Psoas muscle (tissue), 8 donors: ENCODE measurements at places on chromosomes 2 and 18. TPM values are rescaled to one million over a fixed set of nuclear protein-coding genes. Genes with fewer than 3 reads are reported as not detected.

GRCh38 chr18:45467293-45467692 is 148.0 kb upstream of the SLC14A2 start:
- H3K4me1 ChIP-seq, result no peaks in the 10 kb centered on the region
- no peak overlapping the region for H3K4me3 ChIP-seq
- no peaks in the 10 kb centered on the region for H3K36me3 ChIP-seq
- no peak for DNase-seq

- H3K4me3 ChIP-seq, result no peak overlapping the region
- H3K4me1 ChIP-seq, result peaks cover 20% of the 10 kb centered on the region
- DNase-seq, result no peak
- no peaks in the 10 kb centered on the region for H3K36me3 ChIP-seq
- H3K27ac ChIP-seq, result no peak overlapping the region
- H3K27me3 ChIP-seq, result no peaks in the 10 kb centered on the region
These were observed 32.5 kb downstream of the TCF4 start for GRCh38 chr18:55555395-55556027.

SPATA3 gene
- not detected for polyA plus RNA-seq

CEBPZOS gene
- 34.6 TPM for polyA plus RNA-seq

GRCh38 chr2:42980764-42981416 is 188.5 kb upstream of the HAAO start:
- no peaks in the 10 kb centered on the region for H3K36me3 ChIP-seq
- no peaks in the 10 kb centered on the region for H3K27me3 ChIP-seq
- no peaks in the 10 kb centered on the region for H3K4me1 ChIP-seq
- H3K27ac ChIP-seq, result no peak overlapping the region

FLACC1 gene
- polyA plus RNA-seq, result 0.82 TPM

GRCh38 chr2:66915237-66915636 is 480.3 kb downstream of the MEIS1 start:
- no peak for DNase-seq
- no peak overlapping the region for H3K4me3 ChIP-seq
- no peaks in the 10 kb centered on the region for H3K4me1 ChIP-seq
- no peaks in the 10 kb centered on the region for H3K27me3 ChIP-seq
- no peak overlapping the region for H3K27ac ChIP-seq

- DNase-seq, result peak; percentile 70
- peaks cover under 1% of the 10 kb centered on the region for H3K36me3 ChIP-seq
- no peaks in the 10 kb centered on the region for H3K27me3 ChIP-seq
- H3K27ac ChIP-seq, result peak overlapping the region; percentile 18
These were observed 15.9 kb upstream of the TMEM214 start for GRCh38 chr2:27016801-27017325.

SNORC gene
- polyA plus RNA-seq, result 1.1 TPM

UNC80 gene
- not detected for polyA plus RNA-seq

UBE2F gene
- polyA plus RNA-seq, result 74.2 TPM

GRCh38 chr2:109711230-109712122 is 82.6 kb upstream of the RGPD5 start:
- no peak overlapping the region for H3K27ac ChIP-seq
- no peak for DNase-seq
- no peaks in the 10 kb centered on the region for H3K36me3 ChIP-seq
- H3K4me3 ChIP-seq, result no peak overlapping the region
- H3K27me3 ChIP-seq, result no peaks in the 10 kb centered on the region

DNA sequence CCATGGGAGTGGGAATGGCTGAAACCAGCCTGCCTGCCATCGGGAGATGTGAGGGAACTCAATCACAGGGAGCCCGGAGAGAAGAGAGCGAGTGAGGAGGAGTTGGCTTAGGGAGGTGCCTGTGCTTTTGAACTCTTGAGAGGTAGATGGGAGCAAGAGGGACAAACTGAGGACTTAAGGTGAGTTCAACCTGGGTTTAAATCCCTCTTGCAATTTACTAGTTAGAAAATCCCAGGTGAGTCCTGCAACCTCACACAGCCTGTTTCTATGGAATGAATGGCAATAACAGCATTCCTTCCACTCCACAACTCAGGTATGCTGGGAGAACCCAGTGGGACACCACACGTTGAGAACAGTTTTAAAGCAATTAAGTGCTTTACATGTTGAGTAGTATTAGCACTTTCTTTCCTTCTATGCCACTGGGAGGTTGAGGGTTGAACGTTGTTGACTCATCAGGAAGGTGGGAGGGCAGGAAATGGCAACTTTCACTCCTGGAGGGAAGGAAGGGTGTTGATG is 57.3 kb downstream of the VIT start:
- no peaks in the 10 kb centered on the region for H3K4me1 ChIP-seq
- H3K36me3 ChIP-seq, result no peaks in the 10 kb centered on the region
- H3K27me3 ChIP-seq, result no peaks in the 10 kb centered on the region
- no peak overlapping the region for H3K27ac ChIP-seq

HOXD12 gene
- polyA plus RNA-seq, result not detected

DNA sequence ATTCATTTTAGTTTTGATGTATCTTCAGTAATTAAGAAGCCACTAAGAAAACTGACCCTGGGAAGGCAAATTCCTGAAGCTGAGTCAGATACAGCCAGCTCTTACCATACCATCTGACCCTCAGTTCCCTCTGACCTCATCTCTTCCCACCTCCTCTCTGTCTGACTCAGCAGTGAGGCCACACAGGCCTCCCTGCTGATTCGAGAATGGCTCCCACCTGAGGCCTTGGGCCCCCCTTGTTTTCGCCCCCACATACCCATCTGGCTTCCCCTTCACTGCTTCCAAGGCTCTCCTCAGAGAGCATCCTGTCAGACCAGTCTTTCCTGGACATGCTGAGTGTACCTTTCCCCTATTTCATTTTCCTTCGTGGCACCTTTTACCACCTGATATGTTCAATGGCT is 71.0 kb upstream of the CYP1B1 start:
- H3K36me3 ChIP-seq, result no peaks in the 10 kb centered on the region
- H3K4me1 ChIP-seq, result no peaks in the 10 kb centered on the region
- peak; percentile 34 for DNase-seq

- H3K4me3 ChIP-seq, result no peak overlapping the region
- peaks cover 2% of the 10 kb centered on the region for H3K4me1 ChIP-seq
- H3K36me3 ChIP-seq, result no peaks in the 10 kb centered on the region
- no peak overlapping the region for H3K27ac ChIP-seq
- DNase-seq, result no peak
- no peaks in the 10 kb centered on the region for H3K27me3 ChIP-seq
These were observed 13.4 kb downstream of the MEIS1 start for GRCh38 chr2:66448136-66448991.

GRCh38 chr2:68784915-68785314 is 50.3 kb downstream of the ARHGAP25 start:
- H3K4me3 ChIP-seq, result no peak overlapping the region
- no peak overlapping the region for H3K27ac ChIP-seq
- no peaks in the 10 kb centered on the region for H3K27me3 ChIP-seq

PSMG2 gene
- polyA plus RNA-seq, result 67.0 TPM

- no peak overlapping the region for H3K27ac ChIP-seq
- no peaks in the 10 kb centered on the region for H3K4me1 ChIP-seq
- no peaks in the 10 kb centered on the region for H3K27me3 ChIP-seq
- H3K36me3 ChIP-seq, result peaks cover 3% of the 10 kb centered on the region
These were observed 104.1 kb downstream of the TMEM131 start for GRCh38 chr2:97891611-97892010.

DNA sequence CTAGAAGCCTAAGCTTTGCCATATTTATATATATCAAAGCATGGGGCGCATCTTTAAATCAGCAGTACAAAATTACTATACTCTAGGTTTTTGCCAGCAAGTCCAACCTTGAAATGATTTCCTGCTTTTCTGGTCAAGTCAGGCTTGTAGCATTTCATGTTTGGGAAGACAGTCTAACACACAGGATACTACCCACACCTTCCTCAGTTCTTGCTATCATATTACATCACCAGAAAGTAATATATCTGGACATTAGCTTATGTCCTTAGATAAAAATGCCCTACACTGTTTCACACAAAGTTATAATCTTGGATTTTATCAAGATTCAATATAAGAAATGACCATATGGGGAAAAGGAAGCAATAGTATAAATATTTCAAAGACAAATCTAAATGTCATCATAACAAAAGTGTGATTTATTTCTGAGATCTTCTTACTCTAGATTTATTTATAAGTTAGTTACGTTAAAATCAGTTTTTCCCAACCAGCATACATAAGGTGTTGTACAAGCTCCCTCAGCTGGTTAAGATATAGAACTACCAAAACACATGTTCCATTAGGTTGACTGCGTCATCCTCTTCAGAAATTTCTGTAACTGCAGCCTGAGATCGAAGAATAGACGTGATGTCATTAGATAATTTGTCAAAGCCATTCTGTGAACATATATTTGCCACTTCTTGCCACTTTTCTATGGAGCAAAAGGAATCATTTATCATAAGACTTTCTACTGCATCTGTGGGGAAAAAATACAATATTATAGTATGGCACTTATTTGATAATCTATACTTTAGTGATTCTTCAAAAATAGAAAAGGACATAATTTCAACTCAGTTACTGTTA is 56.6 kb downstream of the CLHC1 start:
- no peaks in the 10 kb centered on the region for H3K27me3 ChIP-seq
- no peak for DNase-seq
- H3K27ac ChIP-seq, result no peak overlapping the region
- H3K36me3 ChIP-seq, result no peaks in the 10 kb centered on the region
- no peak overlapping the region for H3K4me3 ChIP-seq

DNA sequence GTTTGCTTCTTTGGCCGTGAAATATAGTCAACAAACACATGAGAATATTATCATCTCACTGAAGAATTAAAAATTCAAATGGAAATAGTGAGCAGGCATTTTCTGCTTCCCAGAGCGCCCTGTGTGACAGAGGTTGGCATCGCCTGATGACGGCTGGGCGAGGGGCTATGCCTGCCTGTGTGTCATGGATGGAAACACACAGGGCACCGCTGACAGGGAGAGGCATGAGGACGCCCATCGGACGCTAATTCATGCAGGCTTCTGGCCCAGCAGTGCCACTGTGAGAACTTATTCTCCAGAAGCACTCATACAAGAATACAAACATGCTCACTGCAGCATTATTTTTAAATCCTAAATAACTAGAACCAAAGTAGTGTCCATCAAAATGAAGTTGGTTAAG is 61.4 kb upstream of the OTOS start:
- no peaks in the 10 kb centered on the region for H3K36me3 ChIP-seq
- H3K4me3 ChIP-seq, result no peak overlapping the region
- H3K4me1 ChIP-seq, result peaks cover 11% of the 10 kb centered on the region
- H3K27me3 ChIP-seq, result no peaks in the 10 kb centered on the region
- no peak overlapping the region for H3K27ac ChIP-seq
- DNase-seq, result no peak

CIB4 gene
- polyA plus RNA-seq, result not detected

DCDC2C gene
- 0.13 TPM for polyA plus RNA-seq

DNA sequence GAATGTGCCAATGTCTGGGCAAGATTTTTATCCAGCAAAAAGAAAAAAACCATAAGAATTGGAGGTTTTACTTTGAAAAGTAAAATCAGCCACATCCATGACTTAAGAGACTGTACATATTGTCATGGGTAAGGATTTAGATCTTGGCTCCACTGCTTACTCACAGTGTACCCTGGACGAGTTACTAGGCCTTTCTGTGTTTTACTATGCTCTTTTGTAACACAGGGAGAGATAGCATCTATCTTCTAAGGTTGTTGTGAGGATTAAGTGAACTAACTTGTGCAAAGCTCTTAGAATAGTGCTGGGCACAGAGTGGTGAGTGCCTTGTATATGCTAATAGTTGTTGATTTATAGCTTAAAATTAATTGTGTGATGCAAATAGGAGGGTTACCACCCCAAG is 255.9 kb downstream of the NEDD4L start:
- DNase-seq, result no peak
- H3K27ac ChIP-seq, result no peak overlapping the region
- no peaks in the 10 kb centered on the region for H3K36me3 ChIP-seq

DNA sequence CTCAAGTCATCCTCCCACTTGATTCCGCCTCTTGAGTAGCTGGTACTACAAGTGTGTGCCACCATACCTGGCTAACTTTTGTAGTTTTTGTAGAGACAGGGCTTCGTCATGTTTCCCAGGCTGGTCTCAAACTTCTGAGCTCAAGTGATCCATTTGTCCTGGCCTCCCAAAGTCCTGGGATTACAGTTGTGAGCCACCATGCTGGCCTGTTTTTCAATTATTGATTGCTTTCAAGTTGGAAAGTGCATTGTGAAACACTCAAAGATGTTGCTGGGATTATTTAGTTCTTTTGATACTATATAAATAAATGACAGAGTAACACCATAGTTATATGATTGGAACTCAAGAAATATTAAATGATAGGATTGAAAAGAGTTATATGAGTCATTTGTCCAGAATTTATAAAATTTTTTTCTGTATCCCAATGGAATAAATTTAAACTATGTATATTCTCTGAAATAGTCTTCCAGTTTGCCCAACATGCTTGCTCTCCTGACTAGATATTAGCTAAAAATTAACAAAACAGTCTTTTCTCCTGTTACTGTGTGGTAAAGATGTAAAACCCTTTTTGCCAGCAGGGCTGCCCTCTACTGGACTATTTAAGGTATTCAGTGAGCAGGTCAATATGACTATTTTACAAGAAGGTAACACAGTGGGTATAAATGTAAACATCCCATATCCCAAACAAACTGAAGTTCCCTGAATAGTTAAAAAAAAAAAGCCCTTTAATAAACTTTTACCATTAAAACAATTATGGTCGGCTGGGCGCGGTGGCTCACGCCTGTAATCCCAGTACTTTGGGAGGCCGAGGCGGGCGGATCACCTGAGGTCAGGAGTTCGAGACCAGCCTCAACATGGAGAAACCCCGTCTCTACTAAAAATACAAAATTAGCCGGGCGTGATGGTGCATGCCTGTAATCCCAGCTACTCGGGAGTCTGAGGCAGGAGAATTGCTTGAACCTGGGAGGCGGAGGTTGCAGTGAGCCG is 42.7 kb downstream of the ACSL3 start:
- H3K27ac ChIP-seq, result peak overlapping the region; percentile 33
- H3K4me1 ChIP-seq, result peaks cover 30% of the 10 kb centered on the region
- no peak for DNase-seq
- H3K36me3 ChIP-seq, result peaks cover 8% of the 10 kb centered on the region
- H3K4me3 ChIP-seq, result no peak overlapping the region

ABCG5 gene
- 0.08 TPM for polyA plus RNA-seq

- no peak for DNase-seq
- no peak overlapping the region for H3K4me3 ChIP-seq
- H3K36me3 ChIP-seq, result no peaks in the 10 kb centered on the region
- H3K27me3 ChIP-seq, result no peaks in the 10 kb centered on the region
These were observed 142.8 kb downstream of the TMEM17 start for GRCh38 chr2:62363166-62363565.

DNA sequence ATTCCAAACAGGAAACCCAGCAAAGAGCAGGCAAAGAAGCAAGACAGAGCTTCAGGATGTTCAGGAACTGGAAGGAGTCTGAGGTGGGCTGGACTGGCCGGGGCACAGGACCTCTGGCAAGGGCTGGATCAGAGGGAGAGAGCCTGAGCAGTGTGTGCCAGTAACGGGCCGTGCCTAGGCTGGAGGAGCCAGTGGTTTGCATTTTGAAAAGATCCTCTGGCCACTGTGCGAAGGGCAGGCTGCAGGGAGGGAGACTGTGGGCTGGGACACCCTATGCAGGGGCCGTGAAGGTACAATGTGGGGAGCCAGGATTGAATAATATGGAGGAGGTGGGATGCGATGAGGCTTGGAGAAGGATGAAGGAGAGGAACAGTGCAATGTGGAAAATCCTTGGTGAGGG is 6.2 kb upstream of the SDC1 start:
- H3K27me3 ChIP-seq, result no peaks in the 10 kb centered on the region
- no peaks in the 10 kb centered on the region for H3K36me3 ChIP-seq
- H3K27ac ChIP-seq, result no peak overlapping the region
- no peak overlapping the region for H3K4me3 ChIP-seq

ROCK1 gene
- 16.0 TPM for polyA plus RNA-seq
